ENCODE measurements at places on chromosomes 2 and 18.

- DNase-seq = no peak
Measured at GRCh38 chr2:70920367-70920715, 15.4 kb upstream of the ATP6V1B1 start.

GRCh38 chr2:62320657-62321357, 124.9 kb downstream of the B3GNT2 start:
- no peak for DNase-seq

DNA sequence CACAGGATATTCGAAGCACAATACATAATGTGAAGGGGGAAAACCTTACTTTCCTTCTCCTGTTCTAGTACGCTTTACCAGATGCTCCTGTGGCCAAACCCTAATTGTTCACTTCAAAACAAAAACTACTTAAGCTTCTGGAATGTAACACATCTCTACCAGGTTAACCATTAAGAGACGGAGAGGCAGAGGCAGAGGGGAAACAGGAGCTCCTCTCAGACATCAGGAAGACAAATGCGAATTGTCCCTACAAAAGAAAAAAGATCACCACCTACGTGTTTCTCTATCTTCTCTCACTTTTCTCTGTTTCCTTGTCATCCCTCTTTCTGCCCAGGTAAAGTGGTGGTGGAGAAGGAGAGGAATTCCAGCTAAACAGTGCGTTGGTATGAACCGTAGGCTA, 266.8 kb downstream of the NRXN1 start:
- no peak for DNase-seq

DNA sequence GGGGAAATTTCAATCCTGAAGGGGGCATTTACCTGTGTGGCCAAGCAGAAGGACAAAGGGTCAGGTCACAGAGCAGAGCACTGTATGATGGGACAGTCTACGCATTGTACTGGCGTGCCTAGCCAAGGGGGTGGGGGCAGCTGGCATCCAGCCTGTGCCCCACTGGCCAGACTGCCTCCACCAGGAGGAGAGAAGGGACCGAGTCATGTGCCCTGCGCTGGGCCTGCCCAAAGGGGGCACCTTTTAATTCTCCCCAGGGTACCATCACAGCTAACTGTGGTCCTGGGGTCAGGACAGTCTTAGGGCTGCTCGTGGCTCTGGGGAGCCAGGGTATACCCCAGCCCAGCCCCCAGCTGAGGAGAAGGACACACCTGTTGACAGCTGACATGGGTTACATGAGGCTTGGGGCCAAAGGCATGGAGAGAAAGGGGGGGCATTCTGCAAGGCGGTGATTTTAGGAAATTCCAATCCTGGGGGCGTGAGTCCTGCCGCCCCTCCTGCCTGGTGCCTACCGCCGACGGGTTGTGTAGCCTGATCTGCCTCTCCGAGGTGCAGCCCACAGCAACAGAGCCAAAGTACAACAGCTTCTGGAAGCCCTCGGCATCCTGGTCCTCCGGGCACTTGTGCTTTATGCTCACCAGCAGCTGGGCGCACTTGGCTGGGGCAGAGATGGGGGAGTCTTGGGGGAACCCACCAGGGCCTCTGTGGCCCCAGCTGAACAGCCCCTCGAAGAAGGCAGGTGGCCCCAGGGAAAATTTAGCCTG, 11.0 kb downstream of the CFAP65 start:
- no peak for DNase-seq
